ENCODE measurements at places on chromosomes 4 and X.

- peak; percentile 37 for DNase-seq
Measured at GRCh38 chr4:94595880-94596483, 144.2 kb downstream of the PDLIM5 start.

GRCh38 chrX:45689971-45690370, 489.3 kb upstream of the DIPK2B start:
- no peak for DNase-seq

DNA sequence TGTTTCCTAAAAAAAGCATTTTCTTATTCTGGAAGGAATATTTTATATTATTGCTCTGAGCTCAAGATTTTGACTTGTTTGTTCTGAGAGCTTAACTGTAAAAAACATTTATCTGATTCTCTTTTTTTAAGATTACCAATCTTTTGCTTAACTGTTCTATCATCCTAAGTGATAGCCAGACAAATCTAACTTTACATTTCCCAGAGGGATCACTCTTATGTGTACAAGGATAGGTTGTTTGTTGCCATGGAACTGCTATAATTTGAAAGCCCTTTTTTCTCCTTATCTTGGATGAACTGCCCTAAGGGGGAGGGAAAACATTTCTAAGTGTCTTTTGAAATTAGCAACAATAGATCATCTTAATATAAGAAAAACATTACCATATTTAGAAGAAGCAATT, 494.7 kb downstream of the TRAM1L1 start:
- no peak for DNase-seq

GRCh38 chrX:43910012-43910411, 27.8 kb upstream of the MAOB start:
- DNase-seq, result no peak

GRCh38 chr4:47972181-47972580, 44.3 kb downstream of the CNGA1 start:
- no peak for DNase-seq

DNA sequence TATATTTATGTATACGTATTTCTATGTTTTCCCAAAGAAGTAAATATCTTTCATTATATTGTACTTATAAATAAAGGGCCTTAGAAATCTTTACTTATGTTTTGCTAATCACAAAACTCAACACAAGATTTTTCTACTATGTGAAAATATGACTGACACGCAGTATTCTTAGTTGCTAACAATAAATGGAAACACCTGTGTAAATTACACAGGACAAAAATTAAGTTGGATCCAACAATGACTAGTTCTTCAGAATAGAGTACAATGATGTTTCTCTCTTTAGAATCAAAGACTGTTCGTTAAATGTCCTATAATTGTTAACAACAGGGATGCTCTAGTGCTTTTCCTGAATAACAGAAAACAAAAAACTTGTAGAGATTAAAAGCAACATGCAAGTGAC, 96.1 kb downstream of the PPP3CA start:
- no peak for DNase-seq

Measured in AG04450 (cell line).